ENCODE measurements at places on chromosomes 1 and 21.

DNA sequence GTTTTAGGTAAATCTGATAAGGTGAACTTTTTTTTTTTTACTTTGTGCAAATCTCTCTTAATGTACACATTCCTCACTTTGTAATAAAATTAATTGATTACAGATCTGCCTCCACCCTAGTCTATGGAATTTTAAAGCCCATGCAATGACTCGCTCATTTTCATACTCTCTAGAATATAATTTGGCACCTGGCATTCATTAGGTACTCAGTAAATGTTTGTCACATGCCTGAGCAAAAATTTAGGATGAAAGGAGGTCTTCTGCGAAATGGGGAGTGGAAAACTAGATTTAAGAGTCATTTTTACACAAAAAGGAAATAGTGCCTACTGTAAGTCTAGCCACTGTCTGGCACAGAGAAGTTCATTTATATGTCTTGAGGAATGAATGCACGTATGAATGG lies 350.1 kb downstream of the DPYD start:
- no peak for DNase-seq

DNA sequence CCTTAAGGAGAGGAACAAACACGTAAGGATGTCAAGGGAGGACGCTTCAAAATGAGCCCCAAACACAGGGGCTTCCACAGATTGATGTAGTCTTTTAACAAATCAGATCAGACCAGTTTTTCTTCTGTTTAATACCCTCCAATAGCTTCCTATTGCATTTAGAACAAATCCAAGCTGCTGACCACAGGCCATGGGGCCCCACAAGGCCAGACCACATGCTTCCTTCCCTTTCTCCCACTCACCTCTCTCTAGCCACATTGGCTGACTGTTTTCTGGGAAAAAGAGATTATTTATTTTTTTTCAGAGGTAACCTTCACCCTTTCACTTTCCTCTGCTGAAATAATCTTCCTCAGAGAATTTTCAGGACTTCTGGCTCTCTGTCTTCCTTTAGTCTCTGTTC lies 380.6 kb downstream of the SIPA1L2 start:
- DNase-seq, result no peak

DNA sequence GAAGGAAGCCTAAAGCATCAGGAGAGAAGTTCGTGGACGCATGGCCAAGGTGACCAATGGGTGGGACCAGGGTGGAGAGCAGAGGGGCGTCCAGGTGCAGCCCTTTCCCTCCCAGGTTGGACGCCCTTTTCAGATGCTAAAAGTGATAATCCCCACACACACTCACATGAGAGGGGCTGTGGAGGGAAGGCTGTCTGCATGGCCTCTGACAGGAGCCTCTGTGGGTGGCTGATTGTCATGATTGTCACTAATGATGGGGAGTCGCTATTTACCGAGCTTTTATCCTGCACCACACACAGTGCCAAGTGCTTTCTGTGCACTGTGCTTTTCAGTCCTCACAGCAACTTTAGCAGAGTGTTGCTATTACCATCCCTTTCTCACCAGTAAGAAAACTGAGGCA lies 27.1 kb upstream of the C1QA start:
- DNase-seq, result no peak

DNA sequence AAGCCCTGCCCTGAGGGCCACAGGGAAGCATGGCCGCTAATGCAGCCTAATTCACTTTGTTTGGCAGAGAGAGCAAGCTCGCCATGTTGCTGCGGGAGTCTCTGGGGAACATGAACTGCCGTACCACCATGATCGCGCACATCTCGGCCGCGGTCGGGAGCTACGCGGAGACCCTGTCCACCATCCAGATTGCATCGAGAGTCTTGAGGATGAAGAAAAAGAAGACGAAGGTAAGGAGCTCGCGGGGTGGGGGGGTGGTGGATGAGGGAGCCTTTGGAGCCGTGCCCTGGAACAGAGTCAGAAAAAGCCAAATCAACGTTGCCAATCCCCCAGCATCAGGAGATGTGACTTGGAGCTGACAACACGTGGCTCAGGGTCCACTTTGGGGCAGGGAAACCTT lies 529.4 kb downstream of the KIF26B start:
- no peak for DNase-seq

GRCh38 chr1:173113015-173113741 lies 62.4 kb upstream of the TNFSF18 start:
- DNase-seq, result peak; percentile 18

GRCh38 chr1:186429017-186429416 lies 31.9 kb downstream of the PDC start:
- DNase-seq, result no peak

DNA sequence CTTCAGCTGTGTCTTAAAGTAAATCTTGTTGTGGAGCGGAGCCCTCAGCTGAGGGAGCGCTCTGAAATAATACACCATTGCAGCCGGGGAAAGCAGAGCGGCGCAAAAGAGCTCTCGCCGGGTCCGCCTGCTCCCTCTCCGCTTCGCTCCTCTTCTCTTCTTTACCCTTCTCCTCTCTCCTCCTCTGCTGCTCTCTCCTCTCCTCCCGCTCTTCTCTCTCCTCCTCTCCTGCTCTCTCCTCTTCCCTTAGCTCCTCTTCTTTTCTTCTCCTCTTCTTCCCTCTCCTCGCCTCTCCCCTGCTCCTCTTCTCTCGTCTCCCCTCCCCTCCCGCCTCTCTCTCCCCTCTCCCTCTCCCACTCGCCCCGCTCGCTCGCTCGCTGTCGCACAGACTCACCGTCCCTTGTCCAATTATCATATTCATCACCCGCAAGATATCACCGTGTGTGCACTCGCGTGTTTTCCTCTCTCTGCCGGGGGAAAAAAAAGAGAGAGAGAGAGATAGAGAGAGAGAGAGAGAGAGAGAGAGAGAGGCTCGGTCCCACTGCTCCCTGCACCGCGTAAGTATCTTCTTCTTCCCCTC lies at the start of gene PROX1:
Gene PROX1, plus strand, starts transcription at position 47 of the 580 bp plus-strand sequence. CDS start 8,563 bp downstream, outside the sequence.
- peak; percentile 84 for DNase-seq

DNA sequence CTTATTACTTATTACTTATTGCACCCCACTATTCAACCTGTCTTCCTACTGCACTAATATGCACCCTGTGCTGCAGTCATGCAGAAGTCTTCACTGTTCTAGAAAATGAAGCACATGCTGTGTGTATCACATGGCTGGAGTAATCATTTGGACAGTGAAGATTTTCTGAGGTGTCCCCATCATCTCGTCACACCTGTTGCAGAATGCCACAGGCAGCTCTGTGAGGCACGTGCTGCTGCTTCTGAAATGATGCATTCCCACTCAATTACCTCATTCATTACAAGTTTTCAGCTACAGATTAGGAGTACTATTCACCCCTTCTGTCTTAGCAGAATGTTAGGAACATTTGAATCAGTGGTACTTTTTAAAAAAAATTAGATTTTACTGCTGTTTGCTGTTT lies 325.7 kb upstream of the ST6GALNAC5 start:
- no peak for DNase-seq

- DNase-seq, result peak; percentile 60
Measured at GRCh38 chr1:67705735-67706453, 20.9 kb downstream of the GADD45A start.

DNA sequence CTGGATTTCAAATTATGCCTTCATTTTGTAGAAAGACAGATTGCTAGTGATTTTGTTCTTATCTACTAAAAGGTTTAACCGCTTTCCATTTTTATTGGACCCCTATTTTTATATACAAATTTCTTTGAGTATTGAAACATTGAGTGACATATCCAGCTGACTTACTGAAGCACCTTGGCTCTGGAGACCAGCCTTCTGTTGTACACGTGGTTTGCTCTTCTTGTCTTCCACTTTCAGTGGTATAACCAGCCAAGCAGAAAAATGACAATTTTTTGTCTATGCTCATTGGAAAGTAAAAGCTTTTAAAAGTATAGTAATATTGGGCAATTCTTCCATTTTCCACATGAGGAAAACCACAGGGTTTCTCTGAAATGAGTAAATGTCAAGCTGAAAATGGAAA lies 4.4 kb downstream of the F13B start:
- DNase-seq, result no peak

DNA sequence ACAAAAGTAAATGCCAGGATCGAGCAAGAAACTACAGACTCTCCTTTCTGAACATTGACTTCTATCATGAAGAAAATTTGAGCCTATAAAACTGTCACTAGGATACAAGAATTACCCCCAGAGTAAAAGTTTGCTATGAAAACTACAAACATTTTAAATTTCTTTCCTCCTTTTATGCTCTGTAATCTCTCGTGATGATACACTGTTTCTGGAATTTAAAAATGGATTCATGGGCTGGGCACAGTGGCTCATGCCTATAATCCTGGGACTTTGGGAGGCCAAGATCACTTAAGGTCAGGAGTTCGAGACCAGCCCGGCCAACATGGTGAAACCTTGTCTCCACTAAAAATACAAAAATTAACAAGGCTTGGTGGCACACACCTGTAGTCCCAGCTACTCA lies 181.3 kb downstream of the ZNF281 start:
- no peak for DNase-seq

- DNase-seq, result no peak
Measured at GRCh38 chr1:67159233-67159632, 7.0 kb upstream of the IL23R start.

DNA sequence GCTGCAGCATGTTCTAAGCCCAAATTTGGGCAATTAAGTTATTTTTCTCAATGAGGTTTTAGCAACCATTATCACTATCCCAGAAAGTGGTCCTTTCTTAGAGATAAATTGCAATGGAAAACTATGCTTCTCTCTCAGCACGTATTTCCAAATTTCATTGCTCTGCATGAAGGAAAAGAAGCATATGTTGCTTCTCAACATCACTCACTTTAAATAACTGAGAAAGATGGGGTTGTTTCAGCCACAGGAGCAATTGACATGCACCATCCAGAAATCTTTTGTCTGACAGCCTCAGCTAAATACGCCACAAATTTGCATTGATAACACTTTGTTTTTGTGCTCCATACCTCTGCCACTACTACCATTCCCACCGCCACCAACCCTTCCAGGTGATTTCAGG lies 157.6 kb upstream of the PKN2 start:
- DNase-seq, result no peak

DNA sequence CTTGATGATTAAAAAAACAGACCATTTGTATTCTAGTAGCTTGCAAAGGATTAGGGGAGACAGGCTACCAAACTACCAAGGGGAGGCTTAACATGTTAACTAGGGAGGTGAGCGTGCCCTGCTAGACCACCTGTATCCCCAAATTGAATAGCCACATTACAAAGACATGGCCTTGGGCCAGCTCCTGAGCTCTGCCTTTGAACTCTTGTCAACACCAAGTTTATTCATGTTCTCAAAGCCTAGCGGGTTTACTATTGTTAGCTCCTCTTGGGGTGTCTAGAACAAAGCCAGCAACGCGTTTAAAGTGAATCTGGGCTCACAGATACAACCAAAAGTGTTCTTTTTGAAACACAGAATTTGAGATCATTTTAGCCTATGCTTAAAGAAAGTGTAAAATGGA lies 36.3 kb downstream of the SMYD2 start:
- no peak for DNase-seq

- DNase-seq, result no peak
Measured at GRCh38 chr21:25569711-25570110, 37.6 kb downstream of the MRPL39 start.

DNA sequence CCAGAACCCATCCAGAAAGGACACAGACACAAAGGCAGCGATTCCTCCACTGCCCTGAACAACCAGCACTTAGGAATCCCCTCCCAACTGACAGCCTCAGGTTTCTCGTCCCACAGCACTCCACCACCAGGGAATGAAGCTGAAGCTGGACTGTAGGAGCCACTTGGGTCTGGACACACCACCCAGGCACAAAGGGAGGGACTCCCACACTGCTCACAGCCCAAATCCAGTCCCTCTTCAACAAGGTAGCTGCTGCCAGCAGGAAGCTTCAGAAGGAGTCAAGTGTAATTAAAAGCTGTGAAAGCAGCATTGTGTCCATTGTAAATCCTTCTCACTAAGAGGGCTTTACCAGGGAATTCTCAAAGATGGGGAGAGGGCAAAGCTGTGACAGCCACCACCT lies 29.0 kb downstream of the LMX1A start:
- DNase-seq, result no peak

- DNase-seq, result no peak
Measured at GRCh38 chr1:72117621-72118020, 164.7 kb downstream of the NEGR1 start.

DNA sequence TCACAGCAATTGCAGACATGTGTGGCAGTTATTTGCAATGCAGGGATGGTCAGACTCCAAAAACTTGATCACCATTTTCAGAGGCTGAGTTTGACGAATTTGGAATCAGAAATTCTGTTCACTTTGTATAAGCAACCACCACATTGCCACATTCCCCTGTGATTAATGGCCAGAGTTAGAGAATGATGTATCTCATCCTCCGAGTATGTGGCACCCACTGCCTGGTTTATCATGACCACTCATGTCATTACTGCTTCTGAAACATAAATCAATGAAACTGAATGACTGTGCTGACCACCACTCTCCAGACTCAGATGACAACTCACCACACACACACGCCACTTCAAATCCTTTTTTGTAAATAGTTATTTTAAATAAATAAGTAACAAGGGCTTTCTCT lies 66.6 kb upstream of the CACHD1 start:
- DNase-seq, result no peak

DNA sequence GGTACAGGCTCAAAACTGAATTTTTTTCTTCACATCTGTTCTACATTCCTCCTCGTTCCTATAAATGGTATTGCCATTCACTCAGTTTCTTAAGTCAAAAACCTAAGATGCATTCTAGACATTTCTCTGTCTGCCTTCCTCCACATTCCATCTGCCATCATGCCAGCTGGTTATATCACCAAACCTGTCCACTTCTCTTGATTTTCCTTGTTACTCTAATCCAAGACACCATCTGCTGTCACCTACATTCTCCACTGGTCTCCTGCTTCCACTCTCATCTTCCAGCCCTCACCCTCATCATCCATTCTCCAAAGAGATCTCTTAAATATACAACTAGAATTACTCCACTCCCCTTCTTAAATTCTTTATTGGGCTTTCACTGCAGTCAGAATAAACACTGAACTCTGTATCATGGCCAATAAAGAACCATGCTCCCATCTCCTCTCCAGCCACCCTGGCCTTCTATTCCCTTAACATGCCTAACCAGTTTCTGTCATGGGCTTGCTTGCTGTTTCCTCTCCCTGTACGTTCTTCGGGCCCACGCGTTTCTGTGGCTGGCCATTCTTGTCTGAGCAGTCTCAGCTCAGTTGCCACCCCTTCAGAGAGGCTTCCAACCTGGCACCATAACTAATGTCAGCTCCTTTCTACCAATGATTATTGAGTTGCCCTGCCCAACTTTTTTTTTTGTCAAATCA lies 278.3 kb downstream of the ST6GALNAC3 start:
- DNase-seq, result no peak

DNA sequence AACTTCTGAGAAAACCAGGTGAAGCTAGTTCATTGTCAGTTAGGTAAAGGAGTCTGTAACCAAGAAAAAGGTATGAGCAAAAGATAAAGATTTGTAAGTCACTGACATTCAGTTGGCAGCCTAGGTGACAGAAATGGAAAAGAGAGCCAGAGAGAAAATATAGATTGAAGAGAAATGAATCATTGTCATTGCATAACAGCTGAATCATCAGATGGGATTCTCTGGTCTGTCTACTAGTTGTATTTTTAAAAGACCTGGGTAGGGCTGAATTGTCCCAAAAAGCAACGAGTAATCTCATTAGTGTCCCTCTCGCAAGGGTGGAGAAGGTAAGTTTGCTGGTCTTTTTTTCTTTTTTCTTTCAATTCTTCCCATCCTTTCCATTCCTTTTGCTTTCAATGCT lies 36.6 kb downstream of the PTGS2 start:
- peak; percentile 56 for DNase-seq

Data from fibroblast of the aortic adventitia (primary cell).